ENCODE measurements at places on chromosomes 2 and 18.

GRCh38 chr2:101998896-101999789 lies 7.4 kb downstream of the IL1R2 start:
- peak; percentile 83 for DNase-seq

GRCh38 chr18:54117853-54118773 lies 106.4 kb downstream of the MBD2 start:
- no peak for DNase-seq

GRCh38 chr18:6022074-6022444 lies 126.7 kb upstream of the TMEM200C start:
- no peak for DNase-seq

GRCh38 chr2:171883275-171883893 lies 10.7 kb downstream of the SLC25A12 start:
- no peak for DNase-seq

- DNase-seq = no peak
Measured at GRCh38 chr2:31983762-31984467, 26.9 kb downstream of the MEMO1 start.

- no peak for DNase-seq
Measured at GRCh38 chr2:233339427-233339826, 14.9 kb upstream of the DGKD start.

DNA sequence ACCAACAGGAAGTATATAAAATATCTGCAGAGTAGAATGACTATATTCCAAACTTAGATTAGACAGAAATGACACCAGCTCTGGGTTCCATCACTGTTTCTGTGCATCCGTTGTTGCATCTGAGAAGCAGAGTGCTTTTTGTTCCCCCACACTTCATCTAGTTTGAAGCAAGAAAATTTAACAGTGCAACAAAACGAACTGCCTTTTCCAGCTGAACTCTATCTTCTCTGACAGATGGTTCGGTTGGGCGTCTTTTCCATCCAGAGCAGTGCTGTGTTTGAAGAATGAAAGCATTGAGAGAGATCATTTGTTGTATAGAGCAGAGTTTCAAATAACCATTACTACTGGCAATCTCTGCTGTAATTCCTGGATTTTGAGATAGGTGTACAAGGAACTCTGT lies 757.5 kb downstream of the DPP10 start:
- no peak for DNase-seq

DNA sequence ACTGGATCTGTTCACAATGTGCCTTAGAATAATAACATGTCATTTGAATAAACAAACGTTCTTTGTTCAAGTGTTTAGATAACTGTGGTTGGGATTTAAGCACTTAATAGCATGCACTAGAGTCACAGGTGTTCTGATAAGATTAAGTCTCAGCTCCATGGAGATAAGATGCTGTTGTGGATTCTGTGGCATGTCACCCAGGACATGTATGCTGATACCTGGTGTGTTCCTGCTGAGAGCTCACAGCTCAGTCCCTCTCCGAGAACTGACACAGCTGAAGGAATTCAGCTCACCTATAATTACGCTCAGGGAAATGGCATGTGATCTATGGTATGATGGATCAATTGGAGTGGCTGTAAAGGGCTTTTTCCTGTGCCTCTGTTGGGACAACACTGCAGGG lies 75.4 kb upstream of the ST6GAL2 start:
- peak; percentile 82 for DNase-seq

GRCh38 chr2:64542071-64543007 lies 18.2 kb downstream of the AFTPH start:
- DNase-seq = peak; percentile 9

DNA sequence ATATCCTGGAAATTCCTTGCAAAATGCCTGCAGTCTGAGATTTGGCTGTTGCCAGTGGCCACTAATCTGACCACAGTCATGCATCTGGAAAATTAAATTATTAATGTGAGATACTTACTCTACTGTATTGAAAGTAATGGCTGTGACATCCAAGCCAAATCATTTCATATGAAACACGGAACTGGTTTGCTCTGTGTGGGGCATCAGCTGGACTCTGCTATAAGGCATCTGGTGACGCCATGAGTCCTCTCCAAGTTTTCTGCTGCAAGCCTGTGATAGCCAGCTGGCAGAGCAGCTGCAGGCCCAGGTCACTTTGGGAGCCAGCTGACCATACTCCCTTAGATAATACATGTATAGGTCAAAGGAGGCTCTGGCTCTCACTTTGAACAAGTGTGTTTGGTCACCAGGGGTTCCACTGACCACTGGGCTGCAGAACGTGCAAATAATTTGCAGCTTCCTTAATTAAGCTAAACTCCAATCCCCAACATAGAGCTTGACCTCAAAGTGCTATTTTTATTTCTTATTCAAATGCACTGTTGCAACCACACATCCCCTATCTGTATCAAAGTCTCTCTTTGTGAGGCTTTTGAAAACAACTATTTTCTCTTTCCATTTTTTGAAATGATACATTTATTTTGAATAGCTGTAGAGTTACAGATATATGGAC lies 152.9 kb downstream of the NCKAP5 start:
- no peak for DNase-seq

GRCh38 chr18:36792634-36793283 lies 36.0 kb downstream of the TPGS2 start:
- DNase-seq = no peak

DNA sequence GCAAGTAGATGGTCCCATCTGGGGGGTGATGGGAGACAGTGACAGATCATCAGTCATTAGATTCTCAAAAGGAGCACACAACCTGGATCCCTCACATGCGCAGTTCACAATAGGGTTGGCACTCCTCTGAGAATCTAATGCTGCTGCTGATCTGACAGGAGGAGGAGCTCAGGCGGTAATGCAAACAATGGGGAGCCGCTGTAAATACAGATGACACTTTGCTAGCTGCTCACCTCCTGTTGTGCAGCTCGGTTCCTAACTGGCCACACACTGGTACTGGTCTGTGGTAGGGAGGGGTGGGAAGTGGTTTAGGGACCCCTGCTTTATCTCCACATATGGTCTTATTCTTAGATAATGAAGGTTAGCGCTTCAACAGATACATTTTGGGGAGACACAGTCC lies 506.6 kb downstream of the PLCL1 start:
- peak; percentile 69 for DNase-seq

- DNase-seq = no peak
Measured at GRCh38 chr18:46712406-46712805, 44.4 kb downstream of the ST8SIA5 start.

- peak; percentile 44 for DNase-seq
Measured at GRCh38 chr2:200767111-200767885, 44.4 kb upstream of the BZW1 start.

DNA sequence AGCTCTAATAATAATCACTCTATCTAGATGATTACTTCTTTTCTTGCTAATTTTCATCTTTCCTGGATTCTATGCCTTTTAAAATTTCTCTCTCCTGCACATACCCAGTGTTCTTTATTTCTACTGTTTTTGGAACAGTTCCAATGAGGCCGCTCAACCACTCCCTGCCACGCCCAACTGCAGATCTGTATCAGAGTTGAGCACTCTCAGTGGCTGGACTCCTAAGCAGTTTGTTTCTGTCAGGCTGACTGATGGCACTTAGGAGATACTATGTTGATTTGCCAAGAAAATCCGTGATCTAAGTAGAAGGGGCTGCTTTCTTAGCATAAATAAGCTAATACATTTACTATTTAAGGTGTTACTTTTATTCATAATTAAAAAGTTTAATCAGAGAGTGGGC lies 192.8 kb downstream of the ARHGAP15 start:
- DNase-seq = no peak

GRCh38 chr2:158486970-158487325 lies 30.2 kb downstream of the PKP4 start:
- no peak for DNase-seq

- no peak for DNase-seq
Measured at GRCh38 chr2:62944362-62944761, 106.3 kb upstream of the OTX1 start.

DNA sequence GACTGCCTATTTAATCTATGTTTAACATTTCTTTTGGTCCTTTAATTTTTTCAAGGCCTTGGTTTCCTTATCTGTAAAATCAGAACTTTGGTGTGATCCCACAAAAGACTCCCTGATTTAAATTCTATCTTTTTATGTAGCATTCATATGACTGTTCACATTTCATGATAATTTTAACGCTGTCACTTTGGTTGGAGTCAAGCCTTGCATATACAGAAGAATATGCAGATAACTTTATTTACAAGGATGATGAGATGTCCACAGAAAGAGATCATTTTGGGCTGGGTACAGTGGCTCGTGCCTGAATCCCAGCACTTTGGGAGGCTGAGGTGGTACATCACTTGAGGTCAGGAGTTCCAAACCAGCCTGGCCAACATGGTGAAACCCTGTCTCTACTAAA lies 38.4 kb upstream of the SOS1 start:
- no peak for DNase-seq

GRCh38 chr2:158732573-158733429 lies 62.3 kb upstream of the DAPL1 start:
- no peak for DNase-seq

- no peak for DNase-seq
Measured at GRCh38 chr2:128630974-128631697, 312.5 kb upstream of the HS6ST1 start.

DNA sequence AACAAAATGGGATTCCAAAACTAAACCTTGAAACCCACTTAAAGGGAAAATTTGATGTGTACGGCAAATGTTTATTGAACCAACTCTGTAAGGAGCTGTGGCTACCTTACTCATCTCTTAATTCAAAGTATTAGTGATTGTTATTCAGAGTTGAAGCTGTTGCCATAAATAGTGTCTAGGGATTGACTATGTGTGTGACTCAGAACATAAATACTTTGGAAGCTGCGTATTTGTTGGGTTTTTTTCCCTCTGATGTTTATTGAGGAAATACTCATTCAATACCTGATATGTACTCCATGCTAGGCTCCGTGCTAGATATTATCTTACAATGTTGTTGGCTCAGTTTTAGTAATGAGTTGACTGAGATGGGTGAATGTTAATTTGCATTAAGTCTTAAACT lies 90.4 kb downstream of the PTRHD1 start:
- peak; percentile 73 for DNase-seq

GRCh38 chr2:167275046-167275445 lies 386.8 kb downstream of the XIRP2 start:
- no peak for DNase-seq

DNA sequence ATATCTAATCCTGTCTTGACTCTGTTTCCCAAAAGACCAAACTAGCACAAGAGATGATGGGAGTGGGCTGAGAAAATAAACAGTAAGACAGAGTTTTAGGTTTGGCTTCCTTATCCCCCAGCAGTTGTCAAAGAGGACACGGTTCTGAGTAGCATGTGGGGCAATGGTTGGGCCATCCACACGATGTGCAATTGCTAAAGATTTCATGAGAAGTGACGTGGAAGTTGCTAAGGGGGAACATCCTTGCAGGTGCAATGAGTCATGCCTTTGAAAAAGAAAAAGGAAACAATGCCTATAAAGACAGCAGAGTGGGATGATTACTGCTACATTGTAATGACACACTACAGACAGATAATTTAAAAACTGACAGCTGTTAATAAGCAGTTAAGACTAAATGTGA lies 1395.8 kb downstream of the LRP1B start:
- DNase-seq = peak; percentile 9

- peak; percentile 77 for DNase-seq
Measured at GRCh38 chr2:96869281-96869821, 529 bp downstream of the SEMA4C start.

GRCh38 chr2:160510617-160511016 lies 17.0 kb upstream of the RBMS1 start:
- no peak for DNase-seq

DNA sequence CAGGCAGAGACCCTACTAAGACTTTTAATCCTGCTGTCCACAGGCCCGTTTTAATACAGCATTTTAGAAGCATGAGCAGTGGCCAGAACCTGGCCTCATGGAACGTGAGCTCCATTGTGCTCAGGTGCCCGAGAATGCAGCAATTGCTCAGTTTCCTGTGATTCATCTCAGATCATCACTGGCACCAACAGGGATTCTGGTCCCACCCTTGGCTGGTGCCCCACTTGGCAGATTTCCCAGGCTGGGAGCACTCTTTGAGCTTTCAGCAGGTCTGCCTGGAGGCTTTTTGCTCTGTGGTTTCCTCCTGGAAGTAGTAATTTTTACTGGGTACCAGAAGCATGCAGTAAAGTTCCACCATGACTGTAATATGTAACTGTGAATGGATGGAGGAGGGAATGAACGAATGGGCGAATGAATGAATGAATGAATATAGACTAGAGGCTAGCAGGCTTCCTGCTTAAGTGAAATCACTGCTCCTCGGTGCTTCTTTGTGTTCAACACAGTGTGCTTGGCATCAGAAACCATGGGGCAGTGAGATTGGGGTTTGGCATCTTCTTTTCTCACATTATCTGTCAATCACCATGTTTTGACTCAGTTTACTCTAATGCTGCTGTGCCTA lies 312.9 kb downstream of the PRKCE start:
- DNase-seq = peak; percentile 50

GRCh38 chr2:234835738-234836137 lies 116.1 kb upstream of the SH3BP4 start:
- no peak for DNase-seq

- DNase-seq = no peak
Measured at GRCh38 chr2:190545555-190546385, 11.2 kb upstream of the NEMP2 start.

DNA sequence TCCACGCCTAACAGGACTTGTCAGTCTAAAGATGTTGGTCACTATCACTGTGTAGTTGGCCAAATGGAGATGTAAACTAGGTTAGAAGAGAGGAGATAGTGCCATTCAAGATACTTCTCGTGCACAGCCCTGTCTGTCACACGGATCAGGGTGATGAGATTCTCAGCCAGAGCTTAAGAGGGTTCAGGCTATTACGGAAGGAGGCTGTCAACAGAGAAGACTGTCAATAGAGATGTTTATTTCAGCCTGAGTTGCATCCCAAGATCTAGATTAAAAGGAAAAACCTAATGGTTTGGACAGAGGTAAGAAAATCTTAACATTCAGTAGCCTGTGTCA lies 83.4 kb downstream of the AAK1 start:
- no peak for DNase-seq

- no peak for DNase-seq
Measured at GRCh38 chr2:62968168-62968567, 82.5 kb upstream of the OTX1 start.
